ENCODE measurements at places on chromosomes 1 and 21.

GRCh38 chr1:205701420-205701819 lies 21.1 kb upstream of the SLC45A3 start:
- DNase-seq, result no peak

DNA sequence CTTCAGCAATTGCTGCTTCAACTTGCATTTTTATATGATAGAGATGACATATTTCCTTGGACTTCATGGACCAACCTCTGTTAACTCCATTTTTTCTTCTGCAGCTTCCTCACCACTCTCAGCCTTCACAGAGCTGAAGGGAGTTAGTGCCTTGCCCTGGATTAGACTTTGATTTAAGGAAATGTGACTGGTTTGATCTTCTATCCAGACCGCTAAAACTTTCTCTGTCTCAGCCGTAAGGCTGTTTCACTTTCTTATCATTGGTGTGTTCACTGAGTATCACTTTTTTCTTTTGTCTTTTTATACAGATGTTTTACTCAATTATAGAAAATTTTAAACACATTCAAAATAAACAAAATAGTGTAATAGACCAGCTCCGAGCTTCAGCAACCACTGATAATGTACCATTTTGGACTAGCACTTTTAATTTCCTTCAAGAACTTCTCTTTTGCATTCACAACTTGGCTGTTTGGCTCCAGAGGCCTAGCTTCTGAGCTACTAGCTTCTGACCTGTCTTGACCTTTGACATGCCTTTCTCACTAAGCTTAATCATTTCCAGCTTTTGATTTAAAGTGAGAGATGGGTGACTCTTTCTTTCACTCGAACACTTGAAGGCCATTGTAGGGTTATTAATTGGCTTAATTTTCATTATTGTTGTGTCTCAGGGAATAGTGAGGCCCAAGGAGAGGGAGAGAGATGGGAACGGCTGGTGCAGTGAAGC lies 9.3 kb downstream of the NEK7 start:
- no peak for DNase-seq

DNA sequence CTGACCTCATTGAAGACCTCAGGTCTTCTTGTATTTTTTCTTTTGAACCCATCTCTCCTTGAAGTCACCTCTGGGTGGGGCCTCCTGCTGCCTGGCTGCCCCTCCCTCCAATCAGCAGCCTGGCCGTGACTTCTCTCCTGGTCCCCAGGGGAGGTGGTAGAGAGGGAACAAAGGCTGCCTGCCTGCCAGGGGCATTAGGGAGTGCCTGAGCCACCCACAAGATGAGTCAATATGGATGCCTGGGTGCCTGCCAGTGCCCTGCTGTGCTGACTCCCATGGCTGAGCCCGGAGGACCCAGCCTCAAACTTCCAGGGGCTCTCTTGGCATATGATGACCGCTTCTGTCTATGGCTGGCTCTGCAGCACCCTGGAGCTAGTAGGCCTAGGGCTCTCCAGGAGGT lies 5.3 kb upstream of the CDCP2 start:
- DNase-seq, result no peak

DNA sequence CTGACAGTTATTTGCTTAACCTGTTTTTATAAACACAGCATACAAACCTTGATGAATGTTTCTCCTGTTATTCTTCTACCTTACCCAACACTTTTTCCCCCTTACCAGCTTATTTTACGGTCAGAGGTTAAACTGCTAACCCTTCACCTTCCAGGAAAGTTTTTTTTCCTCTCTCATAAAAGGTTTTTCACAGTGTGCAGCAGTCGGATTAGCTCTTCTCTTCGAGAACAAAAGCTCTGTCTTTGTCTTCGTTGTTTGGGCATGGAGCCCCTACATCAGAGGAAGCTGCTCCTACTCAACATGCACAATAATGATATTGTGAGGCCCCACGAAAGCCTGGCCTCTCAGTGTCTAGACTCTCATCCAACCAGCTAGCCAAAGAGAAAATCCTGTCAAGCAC lies 42.0 kb downstream of the DENND1B start:
- no peak for DNase-seq

GRCh38 chr1:147539122-147539575 lies 2.2 kb upstream of the BCL9 start:
- DNase-seq, result no peak

DNA sequence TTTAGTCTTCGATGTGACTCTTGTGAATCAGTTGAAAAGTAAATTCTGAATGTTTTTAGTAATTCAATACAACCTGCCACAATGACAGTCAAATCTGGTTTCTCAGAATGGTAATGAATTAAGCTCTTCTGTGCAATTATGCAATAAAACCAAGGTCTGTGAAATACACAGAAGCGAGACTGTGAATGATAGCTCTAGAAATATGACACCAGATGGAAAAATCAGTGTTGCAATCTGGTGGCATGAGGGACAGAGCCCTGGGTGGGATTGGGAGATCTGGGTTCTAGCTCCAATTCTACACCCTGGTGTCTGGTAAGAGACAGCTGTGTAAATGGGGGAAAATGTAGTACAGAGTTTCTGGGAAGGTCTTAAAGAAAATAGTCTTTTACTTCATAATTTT lies 586.4 kb upstream of the ZRANB2 start:
- no peak for DNase-seq

DNA sequence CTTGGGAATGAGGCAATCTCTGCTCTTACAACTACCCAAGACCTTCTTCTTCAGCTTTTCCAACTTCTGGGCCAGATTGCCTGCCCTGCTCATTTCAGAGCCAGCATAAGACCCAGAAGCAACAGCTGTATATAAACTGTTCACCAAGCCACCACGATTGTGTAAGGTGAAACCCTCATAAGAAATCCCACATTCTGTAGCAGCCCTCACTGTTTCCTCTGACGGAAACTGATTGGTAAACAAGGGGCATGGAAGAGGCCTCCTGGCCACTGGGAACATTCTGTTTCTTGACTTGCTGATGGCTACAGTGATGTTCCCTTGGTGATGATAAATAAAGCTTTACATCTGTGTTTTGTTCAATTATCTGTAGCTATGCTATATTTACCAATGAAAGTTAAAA lies 39.7 kb upstream of the EXO1 start:
- DNase-seq, result no peak

DNA sequence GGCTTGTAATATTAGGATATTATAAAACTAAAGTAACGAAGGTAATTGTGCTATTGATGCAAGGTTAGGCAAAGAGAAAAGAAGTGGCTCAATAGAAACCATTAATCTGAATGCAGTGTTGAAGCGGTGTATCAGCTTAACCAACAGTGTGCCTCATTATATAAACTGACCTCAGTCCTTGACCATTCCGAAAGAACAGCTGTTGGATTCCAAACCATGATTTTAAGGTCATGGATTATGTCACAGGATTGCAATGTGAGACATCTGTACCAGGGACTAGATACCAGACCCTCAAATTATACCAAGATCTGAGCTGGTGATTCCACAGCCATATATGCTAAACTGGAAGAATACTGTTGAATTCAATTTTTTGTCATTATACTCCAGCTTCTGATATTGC lies 134.2 kb upstream of the HP1BP3 start:
- DNase-seq, result no peak

DNA sequence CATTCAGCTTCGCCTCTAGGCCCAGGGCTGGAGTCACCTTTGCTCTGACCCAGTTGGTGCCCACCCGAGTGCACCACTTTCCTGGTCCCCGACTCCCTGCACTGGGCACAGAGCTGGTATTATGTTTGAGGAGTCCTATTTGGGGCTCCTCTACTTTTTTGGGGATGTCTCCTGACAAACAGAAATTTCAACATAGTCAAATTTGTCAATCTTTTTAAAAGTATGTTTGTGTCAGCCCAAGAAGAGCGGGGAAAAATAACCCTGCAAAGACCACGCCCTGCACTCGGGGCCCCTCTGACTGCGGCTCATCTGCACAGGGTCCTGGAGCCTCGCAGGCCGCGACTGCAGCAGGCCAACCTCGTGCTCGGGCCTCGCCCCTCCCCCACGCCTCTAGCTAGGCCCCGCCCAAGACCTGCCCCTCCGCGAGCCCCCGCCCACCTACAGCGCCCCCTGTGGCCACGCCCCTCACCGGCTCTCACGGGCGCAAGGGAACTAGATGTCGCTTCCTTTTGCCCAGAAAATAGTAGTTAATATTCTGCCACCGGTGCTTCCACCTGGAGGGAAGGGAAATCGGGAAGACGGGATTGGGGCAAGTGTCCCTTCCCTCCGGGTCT lies 11.4 kb downstream of the FAM229A start:
- no peak for DNase-seq

- no peak for DNase-seq
Observed at GRCh38 chr1:164272156-164272555, 286.8 kb upstream of the PBX1 start.

DNA sequence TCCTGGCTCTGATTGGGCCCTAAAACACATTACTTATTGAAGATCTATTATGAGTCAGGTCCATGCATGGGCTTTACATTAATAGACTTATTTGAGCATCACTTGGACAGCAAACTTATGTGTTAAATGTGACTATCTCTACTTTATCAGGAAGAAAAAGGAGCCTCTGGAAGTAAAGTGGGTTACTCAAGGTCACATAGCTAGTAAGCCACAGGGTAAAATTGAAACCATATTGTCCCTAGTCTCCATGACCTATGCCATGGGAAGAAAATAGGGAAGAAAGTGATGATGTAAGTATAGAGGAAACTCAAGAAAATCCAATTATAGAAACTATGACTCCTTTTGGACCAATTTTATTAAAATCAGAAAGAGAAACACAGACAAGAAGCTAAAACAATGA lies 555.3 kb downstream of the NUF2 start:
- no peak for DNase-seq

- DNase-seq, result no peak
Observed at GRCh38 chr1:109290998-109291397, 8.1 kb upstream of the PSRC1 start.

GRCh38 chr1:67162954-67163353 lies 3.3 kb upstream of the IL23R start:
- DNase-seq, result no peak

- no peak for DNase-seq
Observed at GRCh38 chr1:226722901-226723656, 16.0 kb downstream of the ITPKB start.

DNA sequence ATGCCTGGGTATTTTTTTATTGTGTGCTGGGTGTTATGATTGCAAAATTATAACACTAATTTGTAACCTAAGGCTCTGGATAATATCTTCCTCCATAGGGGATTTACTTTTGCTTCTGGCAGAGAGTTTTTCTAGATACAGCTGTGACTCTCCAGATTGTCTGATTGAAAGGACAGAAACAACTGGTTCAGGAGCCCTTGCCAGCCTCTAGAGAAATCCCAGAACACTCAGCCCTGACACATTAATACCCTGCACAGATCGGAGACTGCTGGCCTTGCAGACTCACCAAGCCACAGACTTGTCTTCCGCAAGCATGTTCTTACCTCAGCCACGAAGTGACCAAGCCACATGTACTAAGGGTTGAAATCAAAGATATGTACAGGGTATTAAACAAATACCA lies 10.7 kb downstream of the C1orf146 start:
- DNase-seq, result no peak

GRCh38 chr1:223831755-223832636 lies 13.8 kb downstream of the TP53BP2 start:
- no peak for DNase-seq

GRCh38 chr1:163442895-163443294 lies 121.1 kb downstream of the NUF2 start:
- no peak for DNase-seq

- no peak for DNase-seq
Observed at GRCh38 chr1:168084396-168085231, 52.1 kb downstream of the GPR161 start.

DNA sequence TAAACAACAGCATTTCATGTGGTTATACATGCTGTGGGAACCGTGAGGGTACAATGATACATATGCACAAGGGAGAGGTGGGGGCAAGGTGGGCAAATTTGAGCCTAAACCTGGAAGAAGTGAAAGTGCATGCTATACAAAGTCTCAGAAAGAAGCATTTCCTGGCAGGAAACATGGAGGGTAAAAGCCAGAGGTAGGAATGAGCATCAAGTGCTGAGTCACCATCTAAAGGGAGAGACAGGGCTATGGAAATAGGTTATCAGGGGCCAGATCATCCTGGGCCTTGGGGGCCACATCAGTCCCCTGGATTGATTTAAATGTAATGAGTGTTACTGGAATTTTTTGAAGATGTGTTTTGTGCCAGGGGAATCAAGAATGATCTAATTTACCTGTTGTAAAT lies 60.1 kb upstream of the DAB1 start:
- no peak for DNase-seq

- DNase-seq, result no peak
Observed at GRCh38 chr1:184685116-184685515, 69.5 kb downstream of the EDEM3 start.

- DNase-seq, result no peak
Observed at GRCh38 chr1:21669258-21670058, at the start of gene RAP1GAP. TSS of gene RAP1GAP (minus strand) at chr1:21669357. CDS start at chr1:21620032, 49,325 bp downstream.

DNA sequence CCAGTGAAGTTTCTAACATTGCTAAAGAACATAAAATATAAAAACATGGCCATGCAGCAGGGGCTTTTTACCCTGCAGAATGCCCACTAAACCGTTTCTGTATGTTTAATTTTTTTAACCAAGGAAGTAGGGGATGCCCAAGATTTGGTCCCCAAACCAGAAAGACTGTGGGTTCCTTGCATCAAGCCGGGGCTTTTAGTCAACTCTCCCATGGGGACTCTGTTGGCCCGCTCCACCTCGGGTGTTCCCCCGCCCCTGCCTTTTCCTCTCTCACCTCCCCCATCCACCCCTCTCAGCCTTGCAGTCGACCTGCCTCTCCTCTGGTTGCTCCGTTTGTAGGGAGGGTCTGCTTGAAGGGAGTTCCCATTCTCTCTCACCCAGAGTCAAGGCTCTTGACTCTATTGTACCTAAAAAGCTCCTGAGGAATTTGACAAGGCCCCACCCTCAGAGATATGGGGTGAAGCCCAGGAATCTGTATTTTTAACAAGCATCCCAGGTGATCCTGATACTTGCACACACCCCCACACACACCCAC lies 117.5 kb downstream of the TOMM20 start:
- no peak for DNase-seq

- no peak for DNase-seq
Observed at GRCh38 chr21:30345014-30345413, 3.4 kb downstream of the KRTAP23-1 start.

DNA sequence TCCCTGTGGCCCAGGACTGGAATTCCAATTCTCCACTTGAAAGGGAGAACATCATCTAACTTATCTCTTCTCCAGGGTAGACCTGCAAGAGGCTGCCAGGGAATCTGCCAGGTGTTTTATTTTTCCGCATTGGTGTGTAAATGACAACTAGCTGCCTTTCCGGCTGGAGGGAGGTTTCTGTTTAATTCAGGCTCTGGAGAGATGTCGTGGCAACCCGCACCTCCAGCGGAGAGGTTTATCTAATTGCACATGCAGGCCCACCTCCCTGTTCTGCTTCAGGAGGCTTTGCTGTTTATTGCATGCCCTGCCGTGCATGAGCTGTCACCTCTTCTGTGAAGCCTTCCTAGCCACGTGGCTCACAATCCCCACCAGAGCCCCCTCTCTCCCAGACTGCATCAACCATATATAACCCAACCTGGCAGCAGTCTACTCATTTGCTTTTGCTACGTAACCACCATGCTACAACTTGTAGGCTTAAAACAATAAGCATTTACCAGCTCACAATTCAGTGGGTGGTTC lies 151.6 kb downstream of the C1orf94 start:
- DNase-seq, result no peak

- no peak for DNase-seq
Observed at GRCh38 chr21:45880097-45881068, 101.2 kb upstream of the COL6A1 start.

- DNase-seq, result no peak
Observed at GRCh38 chr1:201648066-201648906, 109.4 kb downstream of the NAV1 start.

- no peak for DNase-seq
Observed at GRCh38 chr1:5681654-5682053, 310.6 kb downstream of the NPHP4 start.

GRCh38 chr1:77608893-77609292 lies 73.6 kb downstream of the ZZZ3 start:
- DNase-seq, result no peak

All from right renal cortex interstitium (tissue), 3 donors.